ENCODE measurements at places on chromosomes 2 and 18. TPM values are rescaled to one million over a fixed set of nuclear protein-coding genes. Genes with fewer than 3 reads are reported as not detected.

Gene KANSL1L
- 8.9 TPM for polyA plus RNA-seq

GRCh38 chr2:207140265-207140664, 25.5 kb downstream of the KLF7 start:
- no peak for DNase-seq

Gene EGR4
- polyA plus RNA-seq: not detected

Gene KCNG2
- polyA plus RNA-seq: 0.57 TPM

Gene BOK
- polyA plus RNA-seq: 18.6 TPM

- no peak for DNase-seq
Observed at GRCh38 chr18:49322765-49323490, 137.5 kb downstream of the DYM start.

DNA sequence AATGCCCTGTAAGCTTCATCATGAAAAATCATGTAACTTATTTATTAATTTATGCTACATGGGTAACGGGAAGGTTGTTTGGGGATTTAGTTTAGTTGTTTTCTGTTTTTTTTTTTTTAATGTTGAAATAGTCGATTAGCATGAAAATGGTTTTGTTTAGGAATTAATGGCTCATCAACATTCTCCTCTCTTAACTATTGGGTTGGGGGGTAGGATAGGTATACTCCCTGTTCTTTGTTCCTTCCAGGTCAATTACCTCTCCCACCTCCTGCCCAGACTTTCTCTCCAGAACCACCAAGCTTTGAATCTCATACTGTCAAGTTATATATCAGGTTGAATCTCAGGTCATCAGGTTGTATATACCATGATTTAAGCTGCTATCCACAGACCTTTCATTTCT, 568.7 kb upstream of the DSEL start:
- DNase-seq: no peak

DNA sequence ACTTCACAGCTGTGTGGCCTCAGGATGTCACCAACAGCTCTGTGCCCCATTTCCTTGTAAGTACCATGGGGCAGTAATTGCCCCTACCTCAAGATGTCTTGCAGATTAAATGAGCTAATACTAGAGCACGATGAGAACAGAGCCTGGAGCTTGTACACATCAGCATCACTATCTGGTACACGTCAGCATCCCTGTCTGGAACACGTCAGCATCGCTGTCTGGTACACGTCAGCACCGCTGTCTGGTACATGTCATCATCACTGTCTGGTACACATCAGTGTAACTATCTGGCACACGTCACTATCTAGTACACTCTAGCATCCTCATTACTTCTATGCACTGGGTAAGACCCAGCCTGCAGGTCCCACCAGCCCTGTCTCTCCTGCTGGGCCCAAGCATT, 37.2 kb downstream of the AQP12A start:
- DNase-seq: no peak

GRCh38 chr18:36595046-36595817, 233.6 kb downstream of the TPGS2 start:
- DNase-seq: no peak

DNA sequence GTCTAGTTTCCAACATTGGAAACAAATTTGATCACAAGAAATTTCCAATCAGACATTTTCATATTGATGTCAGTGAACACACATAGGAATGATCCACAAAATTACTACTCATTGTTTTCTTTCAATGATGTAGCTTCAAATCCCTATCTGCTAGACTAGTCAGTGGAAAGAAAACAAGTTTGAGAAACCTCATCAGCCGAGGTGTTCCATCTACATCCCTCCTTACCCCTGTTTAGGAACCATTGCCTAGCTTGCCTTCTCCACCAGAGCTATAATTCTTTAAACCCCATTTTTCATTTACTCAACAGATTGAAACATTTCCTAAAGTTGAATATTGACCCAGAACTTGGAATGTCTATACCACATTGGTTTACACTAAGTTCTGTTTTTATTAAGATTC, 45.3 kb downstream of the HNMT start:
- no peak for DNase-seq

DNA sequence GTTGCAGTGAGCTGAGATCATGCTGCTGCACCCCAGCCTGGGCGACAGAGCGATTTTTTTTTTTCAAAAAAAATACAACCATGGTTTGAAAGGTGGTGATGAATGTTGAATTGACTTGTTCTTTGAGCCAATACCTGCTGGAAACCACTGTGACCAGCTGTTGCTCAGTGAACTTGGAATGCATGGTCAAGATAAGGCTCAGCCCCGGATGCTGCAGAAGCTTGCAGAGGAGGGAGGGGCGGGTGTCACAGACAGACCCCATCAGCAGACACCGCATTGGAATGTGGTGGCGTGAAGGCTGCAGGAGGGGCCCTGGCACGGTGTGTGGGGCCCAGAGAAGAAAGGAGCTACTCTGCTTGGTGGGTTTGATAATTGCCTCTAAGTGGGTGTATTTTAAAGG, 91.6 kb downstream of the ITGB1BP1 start:
- no peak for DNase-seq

Measured in AG04450 (cell line).